Eye (tissue), 1 donor: ENCODE measurements at places on chromosomes 7 and 10.
A peak's percentile ranks its signal among the peaks of the same experiment; 100 is the strongest.

DNA sequence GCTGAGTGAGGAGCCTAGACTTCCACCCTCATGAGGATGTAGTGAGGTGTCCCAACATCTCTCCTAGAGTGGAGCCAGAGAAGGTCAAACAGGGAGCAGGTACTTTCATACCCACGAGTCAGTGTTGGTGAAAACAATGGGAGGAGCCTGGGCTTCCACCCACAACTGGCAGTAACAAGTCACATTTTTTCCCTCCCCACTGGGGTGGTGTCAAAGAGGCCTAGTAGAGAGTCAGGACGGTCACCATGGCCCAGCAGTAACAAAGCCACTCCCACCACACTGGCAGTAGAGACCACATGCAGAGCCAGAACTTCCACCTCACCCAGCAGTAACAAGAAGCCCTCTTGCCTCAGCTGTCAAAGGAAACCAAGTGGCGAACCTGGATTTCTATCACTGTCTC is 280.2 kb upstream of the IMMP2L start:
- no peak for DNase-seq

- no peak for DNase-seq
Observed at GRCh38 chr7:55206235-55207029, 158.7 kb upstream of the LANCL2 start.

GRCh38 chr7:93938293-93938692 is 16.8 kb downstream of the GNG11 start:
- no peak for DNase-seq

DNA sequence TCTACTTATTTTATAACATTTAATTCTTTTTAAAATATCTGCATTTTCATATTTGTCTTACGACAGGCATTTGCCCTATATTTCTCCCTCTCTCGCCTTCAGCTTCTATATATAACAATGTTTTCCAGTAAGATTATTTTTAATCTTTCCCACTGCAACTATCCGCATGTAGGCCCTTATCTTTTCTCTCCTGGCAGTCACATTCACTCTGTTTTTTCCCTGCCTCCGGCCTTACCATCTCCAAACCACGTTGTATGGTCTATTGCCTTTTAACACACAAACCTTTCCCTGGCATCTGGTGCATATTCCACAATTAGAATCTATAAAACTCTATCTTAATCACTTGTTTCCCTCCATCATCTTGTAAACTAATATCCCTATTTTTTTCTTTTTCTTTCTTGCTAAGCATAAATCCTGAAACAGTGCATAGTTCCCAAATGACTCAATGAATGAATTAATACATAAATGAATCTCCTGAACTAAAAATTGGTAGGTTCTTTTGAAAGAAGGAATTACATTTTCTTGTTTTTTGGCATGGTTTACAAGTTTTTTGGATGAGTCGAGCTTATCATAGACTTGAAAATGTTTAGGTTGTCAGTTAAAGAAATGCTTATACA is 173.2 kb downstream of the SEMA3A start:
- no peak for DNase-seq

DNA sequence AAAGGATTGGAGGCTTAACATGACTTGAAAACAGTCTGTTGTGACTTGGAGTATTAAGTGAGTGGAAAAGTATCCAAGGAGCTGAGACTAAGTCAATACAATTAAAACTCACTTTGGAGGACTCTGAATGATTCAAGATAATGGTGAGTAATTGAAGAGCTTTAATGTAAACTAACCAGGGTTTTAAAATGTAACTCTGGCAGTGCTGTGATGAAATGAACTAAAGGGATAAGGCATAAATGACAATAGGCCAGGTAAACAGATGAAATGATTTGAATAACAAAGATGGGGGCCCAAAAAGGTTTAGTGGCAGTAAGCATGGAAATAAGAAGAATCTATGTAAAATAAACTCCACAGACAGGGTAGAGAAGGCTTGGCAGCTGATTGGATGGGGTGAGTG is 316.5 kb upstream of the CACNA2D1 start:
- DNase-seq: no peak

DNA sequence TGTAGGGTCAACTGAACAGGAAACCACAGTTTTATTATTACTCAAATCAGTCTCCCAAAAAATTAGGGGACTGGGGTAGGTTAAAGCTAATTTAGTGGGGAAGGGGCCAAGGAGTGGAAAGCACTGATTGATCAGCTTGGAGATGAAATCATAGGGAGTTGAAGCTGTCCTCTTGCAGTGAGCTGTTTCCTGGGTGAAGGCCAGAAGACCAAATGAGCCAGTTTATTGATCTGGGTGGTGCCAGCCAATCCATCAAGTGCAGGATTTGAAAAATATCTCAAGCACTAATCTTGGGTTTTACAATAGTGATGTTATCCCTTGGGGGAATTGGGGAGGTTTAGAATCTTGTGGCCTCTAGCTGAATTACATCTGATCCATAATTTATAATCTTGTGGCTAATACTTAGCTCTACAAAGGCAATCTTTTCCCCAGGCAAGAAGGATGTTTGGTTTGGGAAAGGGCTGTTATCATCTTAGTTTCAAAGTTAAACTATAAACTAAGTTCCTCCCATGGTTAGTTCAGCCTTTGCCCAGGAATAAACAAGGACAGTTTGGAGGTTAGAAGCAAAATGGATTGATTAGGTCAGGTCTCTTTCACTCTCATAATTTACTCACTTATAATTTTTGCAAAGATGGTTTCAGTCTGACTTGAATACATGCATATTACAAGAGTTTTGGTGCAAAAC is 773.5 kb downstream of the XPNPEP1 start:
- peak; percentile 1 for DNase-seq

DNA sequence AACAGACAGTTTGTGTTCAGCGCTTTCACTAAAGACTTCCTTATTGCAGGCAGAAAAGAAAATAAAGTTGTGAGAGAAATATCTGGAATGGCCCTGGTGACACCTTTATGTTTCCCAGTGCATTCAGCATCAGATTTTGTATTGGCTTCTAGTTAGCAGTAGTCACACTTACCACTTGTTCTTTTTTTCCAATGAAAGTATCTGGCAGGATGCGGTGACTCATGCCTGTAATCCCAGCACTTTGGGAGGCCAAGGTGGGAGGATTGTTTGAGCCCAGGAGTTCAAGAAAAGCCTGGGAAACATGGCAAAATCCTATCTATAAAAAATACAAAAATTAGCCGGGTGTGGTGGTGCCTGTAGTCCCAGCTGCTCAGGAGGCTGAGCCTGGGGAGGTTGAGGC is 649.6 kb downstream of the LRMDA start:
- DNase-seq: no peak

- DNase-seq: no peak
Observed at GRCh38 chr7:71904484-71904883, 507.7 kb downstream of the CALN1 start.

DNA sequence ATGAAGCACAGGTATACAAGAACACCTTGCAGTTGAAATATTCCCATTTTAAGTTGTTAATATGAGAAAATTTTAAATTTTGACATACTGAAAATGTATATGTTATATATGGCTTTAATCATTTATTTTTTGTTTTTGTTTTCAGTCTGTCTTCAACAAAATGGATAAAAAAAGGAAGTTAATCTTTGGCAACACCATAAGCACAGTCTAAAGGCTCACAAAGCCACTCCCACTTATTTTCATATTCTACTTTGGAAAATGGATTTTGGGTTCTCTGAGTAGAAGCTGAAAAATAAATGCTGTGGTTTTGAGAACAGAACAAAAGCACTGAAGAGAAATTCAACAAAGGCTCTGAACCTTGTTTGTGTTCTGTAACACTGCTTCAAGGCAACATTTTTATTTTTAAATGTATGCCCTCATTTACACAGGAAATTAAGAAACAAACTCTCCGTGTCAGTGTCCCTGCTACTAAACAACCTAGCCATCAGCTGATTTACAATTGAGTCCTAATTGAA is 81.3 kb upstream of the LRRN3 start:
- DNase-seq: no peak

DNA sequence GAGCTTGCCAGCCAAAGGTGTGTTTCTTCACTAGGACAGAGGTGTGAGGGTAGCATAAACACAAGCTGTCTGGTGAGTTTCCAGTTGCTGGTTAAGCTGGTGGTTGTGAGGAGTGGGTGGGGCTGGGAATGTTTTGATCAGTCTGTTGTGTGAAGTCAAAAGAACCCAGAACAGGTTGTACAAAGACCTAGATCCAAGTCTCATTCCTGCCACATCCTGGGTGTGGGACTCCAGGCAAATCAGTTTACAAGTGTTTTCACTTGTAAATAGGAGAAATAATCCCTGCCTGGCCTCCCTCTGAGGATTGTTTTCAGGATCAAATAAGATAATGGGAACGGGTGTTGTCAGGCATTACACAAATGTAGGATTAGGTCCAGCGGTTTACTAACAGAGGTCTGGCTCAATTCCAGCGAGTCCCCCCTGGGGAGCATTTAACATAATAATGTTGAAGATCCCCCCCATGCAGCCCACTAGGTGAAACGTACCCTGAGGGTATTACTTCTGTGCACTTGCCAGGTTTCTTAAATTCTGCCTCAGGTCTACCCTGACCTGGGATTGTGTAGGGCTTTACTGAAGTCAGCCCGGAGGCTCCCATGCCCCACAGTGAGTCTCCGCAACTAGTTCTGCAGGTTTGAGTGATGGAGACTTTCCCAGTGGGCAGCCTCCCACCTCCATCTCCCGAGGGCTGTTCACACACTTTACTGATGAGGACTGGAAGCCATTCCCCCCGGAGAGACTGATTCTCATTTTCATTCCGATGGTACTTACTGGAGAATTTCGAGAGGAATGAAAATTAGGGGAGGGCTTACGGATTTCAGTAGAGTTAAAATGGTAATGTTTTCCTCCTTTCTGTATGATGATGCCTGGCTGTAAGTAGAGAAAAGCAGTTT is 2.7 kb upstream of the FRAT2 start:
- DNase-seq: peak; percentile 58

- no peak for DNase-seq
Observed at GRCh38 chr7:107242267-107242666, 73.5 kb downstream of the HBP1 start.

- DNase-seq: peak; percentile 13
Observed at GRCh38 chr7:113113912-113114311, 4.4 kb downstream of the SMIM30 start.

DNA sequence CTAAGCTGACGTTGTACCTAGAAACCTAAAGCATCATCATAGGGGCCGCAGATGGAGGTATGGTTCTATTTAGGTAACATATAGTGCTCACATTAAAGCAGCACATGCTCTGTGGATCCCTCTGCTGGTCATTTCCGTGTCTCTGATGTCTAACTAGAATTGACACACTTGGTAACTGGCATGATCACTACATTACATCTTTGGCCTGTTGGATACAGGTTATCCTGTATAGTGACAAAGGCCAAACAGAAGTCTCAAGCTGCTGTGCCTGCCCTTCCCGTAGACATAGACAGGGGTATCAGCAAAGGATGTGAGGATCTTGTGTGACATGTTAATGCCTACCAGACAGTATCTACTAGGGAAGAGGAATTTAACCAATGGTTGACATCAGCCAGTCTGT is 51.2 kb downstream of the KIF5B start:
- DNase-seq: peak; percentile 70

GRCh38 chr7:74475243-74475986 is 21.7 kb downstream of the GTF2IRD1 start:
- no peak for DNase-seq

- DNase-seq: no peak
Observed at GRCh38 chr10:59585046-59585700, 124.5 kb downstream of the SLC16A9 start.

DNA sequence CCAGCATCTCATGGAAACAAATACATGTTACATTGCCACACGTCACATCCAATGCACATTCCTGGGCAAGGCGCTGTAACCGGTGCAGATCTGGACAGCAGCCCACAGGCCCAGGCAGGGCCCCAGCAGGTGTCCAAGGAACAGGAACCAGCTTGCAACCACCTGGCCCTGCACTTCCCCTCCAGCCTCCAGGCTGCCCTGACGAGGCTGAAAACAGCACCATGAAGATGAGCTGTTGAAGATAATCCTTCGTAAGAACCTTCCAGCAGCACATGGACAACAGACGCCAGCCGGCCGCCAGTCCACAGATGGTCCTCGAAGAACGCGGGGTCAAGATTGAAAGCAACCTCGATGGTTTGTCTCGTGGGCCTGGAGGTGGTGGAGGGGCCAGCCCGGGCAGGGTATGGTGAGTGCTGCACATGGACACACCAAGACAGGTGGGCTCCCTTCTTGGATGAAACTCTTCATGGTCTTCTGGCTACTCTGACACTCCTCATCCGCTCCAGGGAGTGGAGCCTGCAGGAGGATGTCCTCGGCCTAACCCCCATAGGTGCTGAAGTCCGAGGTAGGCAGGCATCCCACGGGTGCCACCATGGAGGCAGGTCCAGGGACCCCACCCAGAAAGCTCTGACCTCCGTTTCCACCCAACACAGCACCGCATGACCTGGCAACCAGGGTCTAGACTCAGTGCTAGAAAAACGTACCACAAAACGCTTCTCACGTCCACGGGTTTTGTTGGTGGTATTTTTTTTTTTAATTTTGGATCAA is 22.9 kb downstream of the PDGFA start:
- no peak for DNase-seq

- DNase-seq: peak; percentile 81
Observed at GRCh38 chr7:85054306-85054705, 132.6 kb downstream of the SEMA3D start.

DNA sequence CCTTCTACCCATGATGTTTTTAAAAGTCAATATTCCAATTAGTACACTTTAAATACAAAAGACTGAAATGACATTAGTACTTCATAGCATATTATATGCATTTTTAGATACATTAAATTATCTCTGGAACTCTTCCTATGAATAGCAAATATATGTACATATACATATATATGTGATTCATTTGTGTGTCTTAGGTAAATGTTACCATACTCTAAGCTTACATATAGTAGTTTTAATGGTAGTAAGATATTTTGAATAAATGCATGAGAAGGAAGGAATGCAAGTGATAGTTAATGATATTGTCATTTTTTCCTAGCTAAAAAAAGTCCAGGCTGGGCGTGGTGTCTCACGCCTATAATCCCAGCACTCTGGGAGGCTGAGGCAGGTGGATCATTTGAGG is 46.0 kb upstream of the CSTF2T start:
- no peak for DNase-seq

DNA sequence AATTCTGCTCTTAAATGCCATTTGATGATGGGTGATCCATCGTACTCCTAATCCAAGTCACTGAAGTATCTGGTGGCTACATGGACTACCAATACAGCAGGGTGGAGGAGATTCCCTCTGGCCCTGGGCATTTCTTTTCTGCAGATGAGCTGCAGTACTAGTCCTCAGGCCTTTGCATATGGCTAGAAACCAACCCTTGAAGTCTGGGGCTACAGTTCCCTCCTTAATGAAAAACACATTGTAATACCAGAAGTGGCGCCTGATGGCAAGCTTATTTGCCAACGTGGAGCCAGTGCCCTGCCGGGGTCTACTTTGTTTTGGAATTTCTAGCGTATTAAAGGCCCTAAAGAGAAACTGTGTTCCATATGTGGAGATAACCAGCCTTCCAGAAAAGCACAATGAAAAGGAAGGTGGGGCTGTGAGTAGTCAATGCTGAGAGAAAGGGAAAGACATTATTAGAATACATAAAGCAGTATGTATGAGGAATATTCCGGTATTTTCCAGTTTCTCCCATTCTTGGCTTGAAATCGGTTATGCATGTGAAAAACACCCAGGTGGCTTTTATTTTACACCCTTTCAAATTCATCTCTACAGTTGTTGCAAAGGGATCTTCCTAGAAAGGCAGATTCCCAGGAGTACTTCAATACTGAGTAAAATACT is 368.8 kb downstream of the PRPF18 start:
- DNase-seq: no peak
